ENCODE measurements at places on chromosomes 5 and 9.

GRCh38 chr9:132168347-132168746, 6.5 kb downstream of the NTNG2 start:
- no peak for DNase-seq

DNA sequence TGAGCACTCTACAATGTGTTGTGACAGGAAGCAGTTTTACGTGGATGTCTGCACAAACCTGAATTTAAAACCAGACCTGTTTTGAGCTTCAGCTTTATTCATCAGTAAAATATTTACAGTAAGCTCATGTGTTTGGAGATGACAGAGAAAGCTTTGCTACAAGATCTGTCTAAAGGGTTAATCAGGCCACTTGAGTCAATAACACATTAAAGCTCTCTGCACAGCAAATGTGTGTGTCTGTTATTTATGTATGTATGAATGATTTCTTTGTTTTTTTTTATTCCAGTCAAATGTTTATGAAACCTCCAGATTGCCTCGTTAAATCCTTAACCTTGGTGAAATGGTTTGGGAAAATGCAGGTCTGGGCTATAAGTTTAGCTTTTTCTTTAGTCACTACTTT, 77.3 kb upstream of the SREK1 start:
- no peak for DNase-seq

DNA sequence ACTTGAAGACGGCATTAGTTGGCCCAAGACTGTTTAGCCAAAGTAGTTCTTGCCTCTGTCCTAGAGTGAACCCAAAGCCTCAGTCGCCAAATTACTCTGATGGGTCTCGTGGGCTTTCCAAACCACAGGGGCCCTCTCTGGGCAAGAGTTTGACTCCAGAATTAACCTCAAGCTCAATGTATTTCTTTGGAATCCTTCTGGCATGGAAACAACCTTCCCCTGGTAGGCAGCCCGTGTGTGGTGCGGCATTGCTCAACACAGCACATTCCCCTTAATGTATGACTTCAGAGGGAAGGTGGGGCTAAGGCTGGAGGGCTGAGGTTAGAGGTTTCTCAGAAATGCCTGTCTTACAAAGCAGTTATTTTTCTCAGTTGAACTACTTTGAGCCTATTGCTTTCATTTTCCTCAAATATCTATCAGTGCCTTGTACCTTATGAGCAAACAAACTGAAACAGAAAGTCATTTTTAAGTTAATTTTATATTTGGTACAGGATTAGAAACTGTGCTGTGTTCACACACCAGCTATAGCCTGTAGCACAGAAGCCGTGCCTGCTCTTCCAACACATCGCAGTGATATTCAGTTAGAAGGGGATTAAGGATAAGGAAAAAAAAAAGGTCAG, 123.9 kb upstream of the HAPLN1 start:
- no peak for DNase-seq

DNA sequence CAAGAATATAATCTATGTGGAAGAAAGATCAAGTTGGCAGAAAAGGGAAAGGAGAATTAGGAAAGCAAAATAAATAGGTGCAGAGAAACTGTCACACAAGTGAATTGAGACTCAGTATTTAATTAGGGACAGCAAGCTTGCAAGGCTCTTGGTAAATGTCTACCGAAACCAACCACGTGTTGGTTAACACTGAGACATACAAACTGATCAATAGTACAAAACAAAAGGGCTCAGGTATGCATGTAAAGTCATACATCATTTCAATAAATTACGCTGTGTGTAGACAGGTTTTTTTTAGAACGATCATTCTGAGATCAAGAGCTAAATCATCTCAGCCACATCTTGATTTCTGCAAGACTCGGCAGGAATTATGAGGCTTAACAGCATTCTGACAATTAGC, 225.4 kb downstream of the EBF1 start:
- DNase-seq = no peak

DNA sequence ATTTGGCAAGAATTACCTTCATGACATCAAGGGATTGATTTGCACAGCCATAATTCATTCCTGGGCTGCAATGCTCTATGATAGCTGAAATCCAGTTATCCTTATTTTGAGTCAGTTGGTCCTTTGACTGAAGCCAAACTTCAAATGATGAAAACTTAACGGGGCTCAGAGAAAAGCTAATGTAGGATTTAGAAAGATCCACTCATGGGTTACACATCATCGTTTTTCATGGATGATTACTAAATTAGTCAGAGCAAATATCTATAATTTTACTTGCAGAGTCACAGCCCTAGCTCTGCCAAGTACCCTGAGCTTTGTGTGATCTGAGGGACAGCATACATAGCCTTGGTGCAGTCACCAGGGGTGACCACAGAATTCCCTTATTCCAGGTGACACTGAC, 27.3 kb upstream of the MUSK start:
- DNase-seq = no peak

- DNase-seq = no peak
Measured at GRCh38 chr9:135908754-135909204, 1.4 kb upstream of the CAMSAP1 start.

DNA sequence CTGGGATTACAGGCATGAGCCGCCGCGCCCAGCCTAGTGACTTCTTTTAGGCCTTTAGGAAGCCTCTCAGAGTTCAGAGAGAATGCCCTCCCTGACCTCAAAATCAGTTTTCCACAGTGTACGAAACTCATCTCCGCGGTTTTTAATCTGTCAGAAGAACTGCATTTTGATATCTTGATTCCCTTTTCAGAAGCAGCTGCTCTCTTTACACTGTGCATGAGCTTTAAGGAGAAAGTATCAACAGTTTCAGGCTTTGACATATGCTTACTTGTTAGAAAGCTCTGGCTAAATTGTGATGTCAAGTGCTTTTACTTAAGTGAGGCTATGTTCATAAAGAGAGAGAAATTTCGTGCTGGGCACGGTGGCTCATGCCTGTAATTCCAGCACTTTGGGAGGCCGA, 74.6 kb downstream of the USP20 start:
- DNase-seq = no peak

DNA sequence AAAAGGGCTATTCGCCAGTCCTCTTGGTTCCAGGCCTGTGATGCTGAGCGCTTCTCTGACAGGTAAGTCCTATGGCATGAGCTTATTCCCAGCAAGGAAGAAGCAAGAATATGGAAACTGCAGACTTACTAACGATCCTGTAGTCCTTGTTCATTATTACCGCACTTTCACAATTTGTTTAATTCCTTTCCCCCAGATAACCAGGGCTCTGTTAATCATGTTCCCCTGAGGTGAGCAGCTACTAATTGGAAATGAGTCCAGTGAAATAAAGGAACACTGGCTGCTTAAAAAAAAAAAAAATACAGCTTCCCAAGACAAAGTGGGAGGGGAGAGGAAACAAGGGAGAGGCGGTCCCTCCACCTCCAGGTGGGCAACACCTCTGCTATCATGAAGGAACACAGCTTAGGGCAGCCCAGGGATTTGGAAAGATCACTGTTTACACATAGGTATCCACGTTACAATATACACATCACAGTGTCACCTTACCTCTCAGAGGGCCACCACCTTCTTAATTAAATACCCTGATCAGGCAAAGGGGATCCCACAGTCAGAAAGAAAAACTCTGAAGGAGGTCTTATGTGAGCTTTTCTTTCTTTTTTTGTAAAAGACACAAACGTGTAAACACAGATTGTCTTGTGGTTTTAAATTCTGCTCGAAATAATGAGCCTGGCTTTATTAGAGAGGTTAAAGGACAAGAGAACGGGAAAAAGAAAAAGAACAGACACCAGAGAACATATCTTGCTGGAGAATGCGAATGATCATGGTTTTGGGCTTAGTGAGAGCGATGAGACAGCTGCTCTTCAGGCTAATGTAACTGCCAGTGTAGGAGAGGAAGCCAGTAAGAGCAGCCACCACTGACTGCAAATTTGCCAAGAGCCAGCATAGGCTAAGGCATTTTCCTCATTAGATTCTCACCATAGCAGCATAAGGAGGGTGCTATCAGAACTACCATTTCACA, 258.6 kb downstream of the CRB2 start:
- DNase-seq = no peak

Measured in stimulated activated CD8-positive, alpha-beta memory T cell treated with anti-CD3 and anti-CD28 coated beads, Interleukin-2, amount 100 ng/mL, for 48 hours (primary cell).